ENCODE measurements at places on chromosomes 12 and 14.

DNA sequence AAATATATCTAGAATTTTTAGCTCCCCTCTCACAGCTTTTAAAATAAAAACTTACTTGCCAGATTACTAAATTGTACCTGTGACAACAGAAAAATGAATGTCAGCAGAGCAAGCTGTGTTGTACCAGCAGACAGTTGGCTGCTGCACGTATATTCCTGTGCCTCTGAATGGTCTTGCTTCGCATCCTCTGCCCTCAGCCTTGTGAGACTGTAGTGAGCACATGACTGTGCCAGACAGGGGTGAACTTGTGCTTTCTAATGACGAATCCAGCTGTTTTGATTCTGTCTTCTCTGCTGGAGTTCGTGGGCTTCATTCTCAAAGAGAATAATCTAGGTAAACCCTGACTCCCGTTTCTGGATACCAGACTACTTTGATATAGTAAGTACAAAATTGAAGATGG, 58.3 kb upstream of the FRMD6 start:
- DNase-seq = no peak

DNA sequence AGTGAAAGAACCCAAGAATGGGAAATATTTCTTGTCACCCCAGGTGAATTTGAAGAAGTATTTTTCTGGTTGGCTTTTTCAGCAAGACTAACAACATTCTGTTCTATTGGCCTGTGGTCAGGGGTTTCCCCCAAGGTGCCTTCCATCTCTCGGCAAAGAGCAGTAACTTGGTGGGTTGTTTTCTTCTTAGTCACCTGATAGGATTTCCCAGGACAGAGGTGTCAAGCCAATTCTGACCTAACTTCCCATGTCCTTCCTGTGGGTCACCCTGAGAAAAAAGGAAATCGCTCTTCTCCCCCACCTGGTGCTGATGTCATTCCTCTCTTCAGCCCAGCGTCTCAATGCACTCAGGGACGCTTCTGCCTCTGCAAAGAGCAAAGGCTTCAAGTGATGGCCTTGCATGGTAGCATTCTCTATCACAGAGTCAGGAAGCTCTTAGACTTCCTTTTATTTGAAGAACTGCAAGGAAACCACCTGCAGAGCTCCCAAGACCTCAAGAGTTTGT, 16.1 kb upstream of the IFNG start:
- no peak for DNase-seq

DNA sequence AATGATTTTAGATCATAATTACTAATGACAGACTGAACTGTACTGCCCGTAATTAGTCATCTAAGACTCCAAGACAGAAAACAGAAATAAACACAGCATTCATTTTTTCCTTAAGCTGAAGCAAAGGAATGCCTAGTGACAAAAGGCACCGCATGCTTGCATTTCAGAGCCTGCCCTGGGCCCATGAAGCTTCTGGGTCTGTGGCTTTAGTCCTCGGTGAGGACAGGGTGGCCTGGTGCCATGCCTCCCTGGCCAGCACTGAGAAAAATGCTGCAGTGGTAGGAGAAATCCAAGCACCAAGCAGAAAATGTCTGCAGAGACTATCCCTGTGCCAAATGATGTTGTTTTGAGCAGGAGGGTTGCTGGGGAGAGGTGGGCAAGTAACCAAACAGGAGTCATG, 171.6 kb downstream of the CALM1 start:
- no peak for DNase-seq

DNA sequence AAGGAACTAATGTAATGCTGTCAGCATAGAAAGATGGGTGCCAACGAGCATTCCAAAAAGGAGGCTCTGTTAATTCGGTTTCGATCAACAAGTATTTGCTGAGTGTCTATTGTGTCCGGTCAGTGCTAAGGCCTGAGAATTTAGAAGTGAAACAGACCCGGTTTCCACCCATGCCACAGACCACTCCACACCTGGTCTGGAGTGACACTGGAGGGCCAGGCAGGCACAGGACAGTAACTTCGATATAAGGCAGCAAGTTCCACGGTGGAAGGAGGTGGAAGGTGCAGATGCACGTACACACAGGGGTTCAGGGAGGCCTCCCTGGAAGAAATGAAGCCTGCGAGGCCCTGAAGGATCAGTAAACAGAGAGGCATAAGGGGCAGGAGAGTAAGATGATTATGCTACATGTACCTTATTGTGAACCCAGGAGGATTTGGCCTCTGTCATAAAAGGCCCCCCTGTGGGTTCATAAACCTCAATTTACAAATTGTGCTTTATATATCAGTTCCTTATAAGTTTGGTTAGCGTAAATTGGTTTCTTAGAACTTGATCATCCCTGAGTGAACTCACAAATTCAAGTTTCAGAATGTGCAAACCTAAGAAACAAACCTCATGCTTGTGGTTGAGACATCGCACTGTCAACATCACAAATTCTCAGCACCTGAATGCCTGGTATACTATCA, 25.9 kb downstream of the SSH1 start:
- DNase-seq = no peak

GRCh38 chr14:65446159-65446558, 33.6 kb downstream of the FUT8 start:
- peak; percentile 79 for DNase-seq

DNA sequence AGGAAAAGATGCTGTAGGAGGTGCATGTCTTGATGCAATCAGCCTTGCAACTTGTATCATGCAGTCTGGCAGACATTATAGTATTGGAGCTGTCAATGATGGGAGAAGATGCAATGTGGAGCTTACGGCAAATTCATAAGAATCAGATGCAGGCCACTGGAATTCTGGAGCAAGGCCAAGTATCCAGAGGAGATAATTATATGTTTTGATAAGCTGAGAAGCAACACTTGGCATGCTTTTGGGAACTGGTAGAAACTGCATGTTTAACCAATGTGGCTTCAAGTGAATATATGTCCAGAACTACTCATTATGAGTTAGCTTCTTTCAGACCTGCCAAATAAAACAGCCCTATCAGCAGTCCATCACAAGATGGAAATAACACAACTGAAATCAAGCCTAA, 249.1 kb upstream of the PPFIA2 start:
- peak; percentile 4 for DNase-seq

- no peak for DNase-seq
Observed at GRCh38 chr14:66038212-66038611, 448.0 kb upstream of the CCDC196 start.
